Mammary epithelial cell (primary cell): ENCODE measurements at places on chromosomes 12 and 14. TPM values are rescaled to one million over a fixed set of nuclear protein-coding genes. Genes with fewer than 3 reads are reported as not detected.

LTBP2 gene
- 64.8 and 104 TPM in 2 replicates for total RNA-seq

PRB2 gene
- total RNA-seq, result not detected

C12orf50 gene
- total RNA-seq, result not detected

ASB2 gene
- total RNA-seq, result 0.17 TPM

SRGAP1 gene
- 34.4 and 76.9 TPM in 2 replicates for total RNA-seq

MYO1H gene
- total RNA-seq, result not detected

LHX5 gene
- 0.49 and 1.1 TPM in 2 replicates for total RNA-seq

KRT78 gene
- total RNA-seq, result not detected in 2 replicates

DLGAP5 gene
- total RNA-seq, result 7.8 and 33.9 TPM in 2 replicates

C12orf60 gene
- 1.1 and 1.3 TPM in 2 replicates for total RNA-seq

TAS2R46 gene
- total RNA-seq, result 2.5 TPM

TAS2R13 gene
- total RNA-seq, result 0.27 and 0.42 TPM in 2 replicates

VRTN gene
- total RNA-seq, result not detected in 2 replicates

BEST3 gene
- under 0.01 TPM for total RNA-seq

ANO2 gene
- under 0.01 TPM for total RNA-seq

ARHGAP9 gene
- total RNA-seq, result 0.83 TPM

NCOR2 gene
- 70.5 TPM for total RNA-seq

SLC7A7 gene
- 0.78 and 1.2 TPM in 2 replicates for total RNA-seq

C14orf180 gene
- total RNA-seq, result not detected

CLEC6A gene
- total RNA-seq, result not detected

SLC22A17 gene
- 4.2 TPM for total RNA-seq

NXPH4 gene
- total RNA-seq, result 0.67 TPM

CLBA1 gene
- total RNA-seq, result 11.0 TPM

LIMA1 gene
- 398 and 527 TPM in 2 replicates for total RNA-seq

CLEC4A gene
- not detected in 2 replicates for total RNA-seq

PRH2 gene
- not detected for total RNA-seq

KDM2B gene
- total RNA-seq, result 21.7 TPM

CPM gene
- 1.1 and 1.2 TPM in 2 replicates for total RNA-seq
